ENCODE measurements at places on chromosomes 12 and 14. TPM values are rescaled to one million over a fixed set of nuclear protein-coding genes. Genes with fewer than 3 reads are reported as not detected.

Gene ANKLE2
- 16.9 TPM for total RNA-seq

Gene CRIP1
- 3.2 TPM for total RNA-seq

Gene CDC42BPB
- 45.0 TPM for total RNA-seq

Gene DGLUCY
- 53.1 TPM for total RNA-seq

DNA sequence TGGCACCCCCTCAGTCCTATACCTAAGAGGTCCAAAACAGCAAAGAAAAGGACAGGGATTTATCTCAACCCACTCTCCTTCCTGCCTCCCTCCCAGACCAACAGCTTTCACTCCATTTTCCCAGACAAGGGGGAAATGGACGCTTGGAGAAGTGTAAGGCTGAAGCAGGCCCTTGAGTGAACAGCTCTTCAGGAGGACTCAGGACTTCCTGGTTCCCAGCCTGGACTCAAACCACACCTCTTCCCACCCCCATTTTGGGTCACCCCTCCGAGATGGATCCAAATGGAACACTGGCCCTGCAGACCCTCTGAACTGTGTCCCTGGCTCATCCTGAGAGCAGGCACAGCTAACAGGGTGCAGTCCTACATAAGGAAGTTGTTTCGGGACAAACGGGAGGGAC is 2.7 kb downstream of the KMT2D start:
- no peak for DNase-seq

DNA sequence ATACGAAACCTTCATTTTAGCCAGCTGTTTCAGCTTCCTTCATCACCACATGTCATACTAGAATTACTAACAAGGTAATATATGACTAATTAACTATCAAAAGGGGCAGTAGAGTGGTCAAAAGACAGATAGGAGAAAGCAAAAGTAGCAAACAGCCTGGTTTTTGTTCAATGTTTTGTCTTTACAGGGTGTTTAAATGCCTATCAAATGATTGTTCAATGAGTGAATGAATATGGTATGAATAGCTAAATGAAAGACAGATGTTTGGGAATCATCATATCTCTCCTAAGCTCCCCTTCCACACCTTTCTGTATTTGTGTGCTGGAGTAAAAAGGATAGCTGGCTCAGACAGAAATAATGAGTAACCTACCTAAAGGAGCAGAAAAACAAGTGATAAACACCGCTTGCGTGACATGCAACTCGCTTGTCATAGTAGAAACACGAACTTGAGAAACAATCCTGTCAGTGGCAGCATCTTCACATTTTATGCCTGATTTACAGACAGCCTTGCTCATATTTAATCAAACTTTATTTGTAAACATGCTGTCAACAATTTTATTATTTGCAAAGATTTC is 34.2 kb downstream of the ABCC9 start:
- DNase-seq = no peak

DNA sequence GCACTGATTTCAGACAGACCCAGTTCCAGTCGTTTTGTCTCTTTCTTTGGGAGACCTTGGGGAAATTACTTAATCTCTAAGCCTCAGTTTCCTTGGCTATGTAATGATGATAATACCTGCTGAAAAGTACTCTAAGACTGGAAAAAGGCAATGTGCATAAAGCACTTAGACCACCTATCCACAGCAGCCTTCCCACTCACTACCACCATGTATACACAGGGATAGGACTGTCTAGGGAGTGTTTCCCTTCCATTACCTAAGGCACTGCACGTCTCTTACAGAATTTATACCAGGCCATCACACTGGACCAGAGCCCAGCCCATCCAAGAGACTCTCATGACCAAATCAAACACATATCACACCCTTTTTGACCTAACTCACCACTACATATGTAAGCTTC is 6.3 kb downstream of the RPS29 start:
- no peak for DNase-seq

- no peak for DNase-seq
Observed at GRCh38 chr14:76510181-76510580, 134.2 kb downstream of the ESRRB start.

DNA sequence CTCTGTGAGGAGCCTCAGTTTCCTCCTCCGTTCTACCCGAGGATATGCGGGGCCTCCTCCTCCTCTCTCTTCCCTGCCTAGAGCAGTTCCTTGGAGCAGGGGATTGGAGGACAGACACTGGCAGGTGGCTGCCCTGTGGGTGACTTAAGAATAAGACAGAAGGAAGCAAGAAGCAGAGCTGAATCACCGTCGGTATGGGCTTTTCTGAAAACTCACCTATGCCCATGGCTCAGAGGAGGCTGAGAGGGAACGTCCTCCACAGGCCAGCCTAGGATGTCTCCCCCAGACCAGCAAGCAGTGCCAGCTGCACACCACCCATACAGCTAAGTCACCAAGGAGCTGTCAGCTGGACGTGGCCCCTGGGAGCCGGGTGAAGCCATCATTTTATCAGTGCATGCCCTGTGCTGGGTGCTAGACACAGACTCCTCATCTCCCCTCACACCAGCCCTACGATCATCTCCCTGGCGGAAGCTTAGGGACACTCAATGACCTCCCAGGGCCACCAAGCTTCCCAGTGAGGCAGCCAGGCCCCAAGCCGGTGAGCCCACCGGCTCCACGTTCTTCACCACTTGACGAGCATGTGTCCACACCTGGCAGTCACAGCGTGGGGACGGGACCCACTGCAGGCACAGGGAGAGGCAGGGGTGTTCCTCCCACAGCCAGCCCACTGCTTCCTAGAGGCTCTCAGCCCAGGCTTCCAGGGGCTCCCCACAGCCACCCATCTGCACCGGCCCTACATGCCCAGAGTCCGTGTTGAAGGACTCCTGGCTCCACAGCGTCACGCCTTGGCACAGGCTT is 21.4 kb downstream of the ITPK1 start:
- no peak for DNase-seq

- no peak for DNase-seq
Observed at GRCh38 chr14:96221109-96221650, 16.5 kb downstream of the BDKRB2 start.

Gene RNASE7
- 0.13 TPM for total RNA-seq

Gene COL2A1
- total RNA-seq = 0.08 TPM

- DNase-seq = no peak
Observed at GRCh38 chr12:5114436-5114835, 70.8 kb downstream of the KCNA5 start.

Gene SERPINA3
- total RNA-seq = 7,311 TPM

Measured in left lobe of liver (tissue), 2 donors.